Activated T-helper 1 cell treated with anti-CD3 and anti-CD28 coated beads, Interleukin-2, amount 50 U/mL, for 16 hours (primary cell): ENCODE measurements at places on chromosomes 1 and 21.

DNA sequence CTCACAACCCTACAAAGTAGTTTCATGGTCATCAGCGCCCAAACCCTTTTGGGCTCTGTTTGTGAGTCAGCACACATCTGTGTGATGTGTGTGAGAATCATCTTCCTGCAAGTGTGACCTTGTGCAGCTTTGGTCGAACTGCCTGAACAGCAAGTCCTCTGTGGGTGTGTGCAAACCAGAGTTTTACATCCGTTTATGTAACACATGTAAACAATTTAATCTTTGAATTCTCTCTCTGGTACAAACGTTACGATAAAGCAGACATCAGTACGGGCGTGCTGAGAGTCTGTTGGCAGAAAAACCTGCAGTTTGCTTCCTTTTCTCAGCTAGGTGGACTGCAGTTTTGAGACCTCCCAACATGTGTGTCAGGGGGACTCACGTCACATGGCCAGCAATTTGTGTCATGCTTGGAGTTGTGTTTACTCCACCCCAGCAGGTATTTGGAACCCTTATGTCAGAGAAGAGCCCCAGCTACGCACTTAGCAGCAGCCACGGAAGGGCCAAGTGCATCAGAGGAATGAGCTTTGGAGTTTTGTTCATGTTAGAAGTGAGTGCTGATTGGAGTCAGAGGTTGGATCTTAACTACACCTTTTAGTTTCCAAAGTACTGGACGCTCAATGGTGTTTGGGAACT is 230.8 kb downstream of the PAPPA2 start:
- no peak for DNase-seq

DNA sequence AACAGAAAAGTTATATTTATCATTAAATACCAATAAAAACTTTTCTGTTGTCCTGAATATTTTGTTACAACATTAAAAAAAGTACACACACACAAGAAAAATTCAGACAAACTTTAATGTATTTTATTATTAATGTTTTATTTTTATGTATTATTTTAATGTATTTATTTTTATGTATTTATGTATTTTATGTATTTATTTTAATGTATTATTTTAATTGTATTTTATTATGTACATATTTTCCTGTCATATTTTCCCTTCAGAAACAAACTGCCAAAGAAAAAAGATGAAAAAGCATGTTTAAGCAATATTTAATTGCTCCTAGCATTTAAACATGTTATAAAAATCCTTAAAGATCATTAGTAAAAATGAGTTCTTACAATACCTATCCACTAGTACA is 222.1 kb downstream of the RERE start:
- no peak for DNase-seq

DNA sequence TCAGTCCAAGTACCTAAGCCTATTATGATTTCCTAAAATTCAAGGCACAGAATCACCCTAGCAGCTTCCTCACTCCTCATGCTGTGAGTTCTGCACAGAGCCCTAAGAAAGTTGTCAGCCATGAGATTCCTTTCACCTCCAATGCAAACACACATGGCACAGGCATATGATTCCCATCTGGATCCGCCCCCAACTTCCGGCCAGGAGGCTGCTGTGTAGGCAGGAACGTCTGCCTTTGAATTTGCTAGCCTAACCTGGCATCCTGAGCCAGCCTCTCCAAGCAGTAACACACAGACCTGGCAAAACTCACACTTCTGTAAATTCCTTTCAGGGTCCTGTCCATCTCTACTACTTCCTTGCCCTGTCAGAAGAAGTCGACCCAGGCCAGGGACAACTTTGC is 521.1 kb upstream of the BEND5 start:
- DNase-seq, result no peak

DNA sequence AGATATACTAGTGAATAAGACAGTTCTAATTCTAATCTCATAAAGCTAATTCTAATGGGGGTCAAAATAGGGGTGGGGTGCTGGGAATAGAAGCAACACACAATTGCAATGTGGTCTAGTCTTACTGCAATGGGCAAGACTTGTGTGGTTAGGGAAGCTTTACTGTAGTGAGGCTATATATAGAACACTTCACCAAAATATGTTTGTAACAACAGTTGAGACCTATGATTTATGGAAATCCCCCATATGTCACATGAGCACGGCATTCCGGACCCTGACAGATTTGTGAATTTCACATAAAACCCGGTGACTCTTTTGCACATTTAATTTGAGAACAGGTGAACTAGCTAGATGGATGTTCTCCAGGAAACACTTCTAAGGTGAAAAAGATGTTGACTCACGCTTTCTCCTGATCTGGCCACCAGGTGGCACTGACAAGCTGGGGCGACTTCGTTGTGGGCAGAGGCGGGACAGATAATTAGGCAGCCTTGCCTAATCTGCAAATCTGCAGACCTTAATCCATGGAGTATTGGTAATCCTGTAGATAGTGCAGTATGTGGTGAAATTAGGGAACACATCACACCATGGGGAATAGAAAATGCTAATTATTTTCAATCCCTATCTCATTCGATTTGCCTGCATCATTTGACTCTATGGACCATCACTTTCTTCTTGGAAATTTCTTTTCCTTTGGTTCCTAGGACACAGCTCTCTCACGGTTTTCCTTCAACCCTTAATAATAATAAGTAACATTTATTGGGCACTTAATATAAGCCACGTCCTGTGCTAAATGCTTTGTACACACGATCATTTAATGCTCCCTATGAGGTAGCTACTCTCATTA is 37.7 kb downstream of the KIAA0040 start:
- DNase-seq, result peak; percentile 60

- DNase-seq, result no peak
Measured at GRCh38 chr1:86380257-86380861, 15.8 kb downstream of the ODF2L start.

DNA sequence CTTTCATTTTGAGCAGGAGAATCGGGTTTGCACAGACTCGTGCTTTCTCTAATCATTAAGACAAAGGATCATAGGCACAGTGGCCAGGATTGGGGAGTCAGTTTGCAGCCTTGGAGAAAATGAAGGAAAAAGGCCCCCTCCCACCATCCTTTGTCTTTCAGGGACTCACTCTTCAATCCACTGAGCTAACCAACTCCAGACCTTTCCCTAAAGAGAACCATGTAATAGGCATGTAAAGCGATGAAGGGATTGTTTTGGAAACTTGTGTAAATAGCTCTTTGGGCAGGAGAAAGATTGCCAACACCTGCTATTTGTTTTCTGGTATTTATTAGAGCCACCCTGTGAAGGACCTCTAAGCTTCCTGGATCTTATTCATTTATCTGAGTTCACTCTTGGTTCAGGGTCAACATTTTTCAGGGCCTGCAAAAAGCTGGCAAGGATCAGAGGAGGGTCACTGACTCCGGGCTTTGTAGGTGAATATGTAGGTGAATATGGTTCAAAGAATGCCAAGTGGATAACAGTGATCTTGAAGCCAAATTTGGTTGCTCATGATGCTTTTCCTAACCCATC is 192.6 kb upstream of the FGGY start:
- DNase-seq, result no peak

DNA sequence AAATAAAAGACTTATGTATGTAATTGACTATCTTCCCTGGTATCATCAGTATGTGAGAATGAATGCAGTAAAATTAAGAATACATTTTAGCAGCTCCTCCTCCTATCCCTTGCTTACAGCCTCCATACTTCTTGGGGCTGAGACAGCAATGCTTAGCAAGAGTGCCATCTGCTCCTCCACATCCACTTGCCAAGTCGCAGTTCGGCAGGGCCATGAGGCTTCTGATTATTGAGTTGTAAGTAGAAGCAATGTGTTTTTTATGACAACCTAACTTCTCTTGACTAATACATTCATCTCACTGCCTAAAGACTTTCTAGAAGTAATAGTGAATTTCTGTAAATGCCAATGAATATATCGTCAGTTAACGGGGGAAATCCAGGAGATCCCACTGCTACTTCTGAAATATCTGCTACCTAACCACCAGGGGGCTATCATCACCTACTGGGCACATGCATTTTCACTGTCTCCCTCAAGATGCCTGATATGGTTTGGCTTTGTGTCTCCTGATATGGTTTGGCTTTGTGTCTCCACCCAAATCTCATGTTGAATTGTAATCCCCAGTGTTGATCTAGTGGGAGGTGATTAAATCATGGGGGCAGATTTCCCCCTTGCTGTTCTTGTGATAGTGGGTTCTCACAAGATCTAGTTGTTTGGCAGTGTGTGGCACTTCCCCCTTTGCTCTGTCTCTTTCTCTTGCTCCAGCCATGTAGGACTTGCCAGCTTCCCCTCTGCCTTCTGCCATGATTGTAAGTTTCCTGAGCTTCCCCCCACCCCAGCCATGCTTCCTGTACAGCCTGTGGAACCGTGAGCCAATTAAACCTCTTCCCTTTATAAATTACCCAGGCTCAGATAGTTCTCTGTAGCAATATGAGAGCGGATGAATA is 59.6 kb downstream of the EXTL2 start:
- DNase-seq, result no peak

- no peak for DNase-seq
Measured at GRCh38 chr1:21323091-21323490, 32.8 kb upstream of the ECE1 start.

- no peak for DNase-seq
Measured at GRCh38 chr1:227317523-227318015, 723 bp downstream of the CDC42BPA start.

DNA sequence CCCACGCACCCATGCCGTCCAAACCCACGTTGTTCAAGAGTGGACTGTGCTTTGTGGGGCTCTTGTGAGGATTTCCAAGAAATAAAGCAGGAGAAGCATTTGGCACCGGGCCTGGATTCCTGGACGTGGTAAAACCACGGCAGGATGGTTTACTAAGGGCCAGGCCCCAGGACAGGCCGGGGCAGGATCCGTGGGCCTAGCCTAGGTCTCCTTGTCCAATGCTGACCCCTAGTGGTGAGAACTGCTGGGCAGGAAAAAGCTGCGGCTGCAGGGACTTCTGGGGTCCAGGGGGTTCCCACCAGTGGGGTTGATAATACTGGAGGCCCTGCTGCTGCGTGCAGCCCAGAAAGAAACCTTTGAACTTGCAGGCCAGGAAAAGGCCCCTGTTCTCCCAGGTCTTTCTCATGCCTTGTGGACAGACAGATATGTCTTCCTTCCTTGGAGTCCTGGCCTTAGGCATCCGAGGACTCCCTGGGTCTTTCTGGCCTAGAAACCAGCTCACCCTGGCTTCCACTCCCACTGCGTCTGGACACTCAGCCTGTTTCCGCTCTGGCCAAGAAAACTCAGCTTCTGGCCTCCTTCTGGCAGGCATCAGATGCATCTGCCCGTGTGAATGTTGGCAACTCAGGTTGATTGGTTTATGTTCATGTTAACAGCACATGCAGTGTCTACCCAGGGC is 106.9 kb upstream of the TMEM51 start:
- DNase-seq, result peak; percentile 9

- DNase-seq, result peak; percentile 37
Measured at GRCh38 chr1:6727535-6727934, 25.9 kb upstream of the DNAJC11 start.

DNA sequence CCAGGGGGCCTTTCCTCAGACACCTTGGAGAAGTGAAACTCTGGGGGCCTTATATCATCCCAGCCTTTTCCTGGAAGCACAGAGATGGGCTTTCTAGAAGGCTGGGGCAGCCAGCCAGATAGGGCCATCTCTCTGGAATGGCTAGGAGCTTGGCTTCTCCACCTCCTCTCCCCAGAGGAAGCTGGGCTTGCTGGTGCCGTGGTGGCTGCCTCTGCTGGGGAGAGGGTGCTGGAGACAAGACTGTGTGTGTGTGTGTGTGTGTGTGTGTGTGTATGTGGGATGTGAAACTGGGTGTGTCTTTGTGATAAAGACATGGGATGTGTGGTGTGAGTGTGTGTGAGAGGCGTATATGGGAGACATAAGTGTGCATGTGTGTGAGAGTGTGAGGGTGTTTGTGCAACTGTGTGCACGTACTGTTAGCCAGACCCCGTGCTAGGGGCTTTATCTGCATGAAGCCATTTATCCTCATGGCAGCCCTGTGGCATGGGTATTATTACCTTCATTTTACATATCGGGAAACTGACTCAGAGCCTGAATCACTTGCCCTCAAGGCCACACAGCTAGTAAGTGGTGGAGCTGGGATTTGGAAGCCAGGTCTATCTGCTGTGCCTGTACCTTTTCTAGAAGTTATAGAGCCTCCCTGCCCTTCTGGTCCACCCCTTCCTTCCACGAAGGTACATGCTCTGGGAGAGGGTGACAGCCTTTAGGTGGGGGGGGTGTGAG is 44.2 kb downstream of the PTPRU start:
- no peak for DNase-seq

DNA sequence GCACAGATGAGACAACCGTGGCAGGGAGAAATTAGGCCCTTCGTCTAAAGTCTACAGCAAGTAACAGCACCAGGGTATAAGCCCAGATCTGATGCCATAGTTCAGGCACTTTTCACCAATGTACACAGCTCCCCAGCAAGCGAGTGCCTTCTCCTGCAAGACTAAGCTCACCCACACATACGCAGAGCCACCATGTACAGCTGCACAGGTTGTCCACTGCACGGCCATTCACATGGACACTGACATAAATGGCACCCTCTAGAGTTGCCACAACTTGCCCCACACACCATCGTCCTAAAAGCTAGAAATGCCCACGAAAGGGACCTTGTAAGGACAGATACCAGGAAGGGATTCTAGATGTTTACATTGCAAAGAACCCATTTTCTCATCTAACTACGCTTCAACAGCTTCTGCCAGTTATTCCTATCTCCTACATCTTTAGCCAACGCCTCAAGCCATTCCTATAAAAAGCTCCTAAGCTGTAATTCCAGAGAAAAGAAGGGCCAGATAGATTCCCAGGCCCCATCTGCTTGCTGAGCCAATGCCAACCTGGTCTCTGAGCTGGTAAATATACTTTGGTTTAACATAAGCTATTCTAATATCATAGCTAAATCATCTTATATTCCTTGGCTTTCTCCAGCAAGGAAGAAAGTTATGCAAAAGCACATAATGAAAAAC is 174.0 kb upstream of the KAZN start:
- DNase-seq, result no peak

DNA sequence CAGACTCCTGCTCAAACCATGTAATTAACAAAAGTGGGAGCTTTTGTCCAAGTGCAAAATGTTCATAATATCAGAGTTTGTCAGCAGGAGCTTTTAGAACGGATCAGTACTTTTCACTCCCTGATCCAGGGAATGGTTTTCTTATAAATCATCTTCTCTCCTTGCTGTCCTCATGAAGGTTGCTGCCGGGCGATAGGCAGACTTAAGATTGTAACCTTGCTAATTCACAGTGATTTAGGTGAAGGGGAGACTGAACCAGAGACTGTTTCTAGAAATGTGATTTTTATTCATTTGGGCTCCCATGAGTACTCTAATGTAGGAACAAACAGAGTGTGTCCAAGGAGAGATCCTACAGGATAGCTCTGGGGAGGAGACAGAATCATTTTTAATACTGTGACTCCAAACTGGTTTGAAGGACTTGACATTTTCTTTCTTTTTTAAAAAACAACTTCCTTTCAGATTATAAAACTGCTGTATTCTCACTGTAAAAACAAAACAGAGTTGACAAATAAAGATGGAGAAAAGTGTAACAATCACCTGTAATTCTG is 23.7 kb downstream of the ELAVL4 start:
- no peak for DNase-seq
